ENCODE measurements at places on chromosomes 2 and 18.

GRCh38 chr2:176115883-176116813 is at the start of gene HOXD10:
HOXD10 (plus strand) TSS chr2:176116778; CDS start chr2:176116834, 56 bp downstream.
- DNase-seq, result no peak

DNA sequence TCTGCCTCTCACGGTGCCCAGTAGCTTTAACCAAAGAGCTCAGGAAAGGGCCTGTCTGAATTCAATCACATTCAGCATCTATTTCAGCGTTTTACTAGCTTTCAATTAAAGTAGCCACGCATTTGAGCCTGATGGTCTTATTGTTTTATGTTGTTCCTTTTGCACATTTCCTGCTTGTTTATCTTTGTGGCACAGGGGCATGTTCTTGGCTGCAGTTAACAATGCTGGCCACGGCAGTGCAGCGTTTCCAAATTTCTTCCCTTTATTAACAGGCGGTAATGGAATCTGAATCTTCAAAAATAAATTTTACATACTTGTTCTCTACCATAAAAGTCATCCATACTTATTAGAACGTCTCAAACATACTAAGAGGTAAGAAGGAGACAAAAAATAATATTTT is 46.2 kb downstream of the HPCAL1 start:
- DNase-seq, result no peak

- no peak for DNase-seq
Measured at GRCh38 chr2:152548111-152548875, 169.0 kb downstream of the PRPF40A start.

GRCh38 chr2:240604939-240605716 is 18.6 kb downstream of the CAPN10 start:
- no peak for DNase-seq

GRCh38 chr18:60099709-60100108 is 199.9 kb downstream of the PMAIP1 start:
- no peak for DNase-seq

DNA sequence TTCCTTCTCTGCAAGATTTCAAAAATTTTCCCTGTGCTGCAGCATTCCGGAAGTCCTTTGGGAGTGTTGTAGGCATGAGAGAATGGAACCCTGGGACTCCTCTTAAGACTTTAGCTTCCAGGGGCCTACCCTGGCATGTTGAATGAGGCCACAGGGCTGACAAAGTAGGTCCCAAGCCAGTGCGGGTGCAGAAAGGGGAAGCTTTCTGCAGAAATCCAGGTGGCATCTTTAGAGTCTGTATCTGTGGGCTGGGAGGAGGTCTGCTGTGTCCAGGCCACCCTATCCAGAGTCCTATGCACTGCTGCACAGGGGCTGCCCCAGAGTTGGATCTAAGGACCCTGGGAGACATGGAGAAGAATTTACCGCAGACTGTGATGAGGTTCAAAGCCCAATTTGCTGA is 1.9 kb upstream of the SIX2 start:
- DNase-seq, result no peak

- DNase-seq, result no peak
Measured at GRCh38 chr2:95031726-95032116, 6.2 kb downstream of the MAL start.

DNA sequence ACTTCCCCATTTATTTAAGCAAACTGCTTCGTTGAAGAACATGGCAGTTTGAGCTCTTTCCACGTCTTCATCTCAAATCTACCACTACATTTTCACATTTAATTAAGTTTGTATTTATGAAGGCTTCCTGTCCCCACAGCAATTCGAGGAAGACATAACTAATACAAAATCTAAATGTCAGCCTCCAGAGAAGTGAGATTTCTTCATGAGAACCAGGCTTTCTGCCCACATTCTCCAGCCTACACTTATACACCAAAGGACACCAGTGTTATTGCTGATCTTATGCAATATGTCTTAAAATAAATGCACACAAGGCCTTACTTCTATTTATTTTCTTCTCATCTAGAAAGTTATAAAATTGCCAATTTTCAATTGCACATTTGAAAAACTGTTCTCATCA is 1209.3 kb upstream of the FAM98A start:
- no peak for DNase-seq

GRCh38 chr2:143070704-143071103 is 58.5 kb upstream of the ARHGAP15 start:
- no peak for DNase-seq

- no peak for DNase-seq
Measured at GRCh38 chr2:134943540-134943939, 24.9 kb downstream of the CCNT2 start.

DNA sequence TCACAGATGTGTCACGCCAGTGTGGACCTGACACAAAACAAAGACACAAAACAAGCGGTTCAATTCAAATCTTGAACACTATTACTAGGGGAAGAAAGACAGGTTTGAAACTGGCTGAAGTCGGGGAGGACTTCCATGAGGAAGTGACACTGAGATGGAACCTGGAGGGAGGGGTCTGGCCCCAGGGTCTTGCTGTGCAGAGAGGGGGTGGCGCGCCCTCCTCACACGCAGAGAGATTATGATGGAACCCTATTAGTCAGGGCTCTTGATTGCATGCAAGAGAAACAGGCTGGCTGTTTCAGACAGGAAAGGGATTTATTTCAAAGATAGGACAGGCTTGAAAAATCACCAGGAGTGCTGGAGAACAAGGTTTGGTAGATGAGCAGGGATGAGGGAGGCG is 363.6 kb upstream of the HS6ST1 start:
- no peak for DNase-seq

DNA sequence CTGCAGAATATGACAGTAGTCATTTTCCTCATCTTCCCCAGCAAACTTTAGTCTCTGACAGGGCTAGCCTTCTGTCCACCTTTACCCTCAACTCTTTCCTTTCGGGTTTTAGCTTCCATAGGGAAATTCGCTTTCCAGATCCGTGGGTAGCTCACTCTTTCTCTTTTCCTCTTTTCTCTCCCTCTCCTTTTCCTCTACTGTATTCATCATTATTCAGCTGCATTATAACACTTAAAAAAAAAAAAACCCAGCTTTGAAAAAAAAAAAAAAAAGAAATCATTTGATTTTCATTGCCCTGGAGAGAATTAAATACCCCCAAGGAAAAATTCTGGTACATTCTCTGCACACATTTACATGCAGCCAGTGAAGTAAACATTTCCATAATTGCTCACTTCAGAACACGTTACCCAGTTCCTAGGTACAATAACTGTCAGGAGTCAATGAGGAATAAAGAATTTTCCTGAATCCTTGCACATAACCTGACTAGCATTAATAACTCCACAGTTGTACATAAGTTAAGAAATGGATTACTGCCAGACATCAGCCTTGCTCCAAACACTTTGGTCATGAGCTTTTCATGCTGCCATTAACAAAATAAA is 63.5 kb downstream of the ZNF521 start:
- DNase-seq, result no peak

DNA sequence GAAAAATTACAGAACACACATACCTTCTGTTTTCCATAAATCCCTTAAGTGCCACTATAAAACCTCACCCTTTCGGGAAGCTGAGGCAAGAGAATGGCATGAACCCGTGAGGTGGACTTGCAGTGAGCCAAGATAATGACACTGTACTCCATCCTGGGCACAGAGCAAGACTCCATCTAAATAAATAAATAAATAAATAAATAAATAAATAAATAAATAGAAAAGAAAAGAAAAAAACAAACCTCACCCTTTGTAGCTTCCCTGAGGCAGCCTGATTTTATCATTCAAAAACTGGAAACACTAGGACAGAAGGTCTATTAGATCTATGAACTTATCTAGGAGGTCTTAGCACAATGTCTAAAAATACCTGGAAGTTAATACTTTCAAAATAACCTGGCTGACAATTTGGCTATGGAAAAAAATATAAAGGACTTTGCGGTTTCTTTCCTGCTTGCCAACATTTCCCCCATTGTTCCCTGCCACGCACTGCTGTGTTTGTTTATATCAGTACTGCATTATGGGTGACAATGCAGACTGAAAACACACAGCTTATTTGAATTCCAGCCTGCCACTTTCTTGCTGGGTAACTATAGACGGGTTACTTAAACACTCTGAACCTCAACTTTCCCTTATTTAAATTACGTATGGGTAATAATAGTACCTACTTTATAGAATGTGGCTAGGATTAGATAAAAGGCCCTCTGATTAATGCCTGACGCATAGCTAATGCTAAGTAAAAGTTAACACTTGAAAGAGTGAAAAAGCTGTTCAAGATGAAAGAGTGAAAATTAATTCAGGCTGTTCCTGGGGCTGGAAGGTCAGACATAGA is 313.0 kb downstream of the RDH14 start:
- DNase-seq, result no peak

- DNase-seq, result no peak
Measured at GRCh38 chr18:13145636-13146190, 72.8 kb upstream of the LDLRAD4 start.

DNA sequence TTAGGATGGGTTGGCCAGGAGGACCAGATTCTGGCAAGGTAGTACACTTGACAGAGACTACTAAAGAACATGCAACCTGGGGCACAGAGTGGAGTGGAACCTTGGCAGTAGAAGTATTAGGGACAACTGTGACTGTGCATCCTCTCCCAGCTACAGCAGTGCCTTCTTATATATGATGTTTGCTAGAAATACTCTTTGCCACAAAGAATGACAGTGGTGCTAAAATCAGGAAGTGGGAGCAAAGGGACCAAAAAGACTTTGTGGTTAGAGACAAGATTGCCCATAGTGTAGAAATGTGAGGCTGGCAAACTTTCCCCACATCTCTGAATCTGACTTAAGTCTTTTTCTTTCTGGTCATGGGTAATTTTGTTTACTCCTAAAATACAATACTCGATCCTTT is 9.4 kb upstream of the SLC38A11 start:
- no peak for DNase-seq

DNA sequence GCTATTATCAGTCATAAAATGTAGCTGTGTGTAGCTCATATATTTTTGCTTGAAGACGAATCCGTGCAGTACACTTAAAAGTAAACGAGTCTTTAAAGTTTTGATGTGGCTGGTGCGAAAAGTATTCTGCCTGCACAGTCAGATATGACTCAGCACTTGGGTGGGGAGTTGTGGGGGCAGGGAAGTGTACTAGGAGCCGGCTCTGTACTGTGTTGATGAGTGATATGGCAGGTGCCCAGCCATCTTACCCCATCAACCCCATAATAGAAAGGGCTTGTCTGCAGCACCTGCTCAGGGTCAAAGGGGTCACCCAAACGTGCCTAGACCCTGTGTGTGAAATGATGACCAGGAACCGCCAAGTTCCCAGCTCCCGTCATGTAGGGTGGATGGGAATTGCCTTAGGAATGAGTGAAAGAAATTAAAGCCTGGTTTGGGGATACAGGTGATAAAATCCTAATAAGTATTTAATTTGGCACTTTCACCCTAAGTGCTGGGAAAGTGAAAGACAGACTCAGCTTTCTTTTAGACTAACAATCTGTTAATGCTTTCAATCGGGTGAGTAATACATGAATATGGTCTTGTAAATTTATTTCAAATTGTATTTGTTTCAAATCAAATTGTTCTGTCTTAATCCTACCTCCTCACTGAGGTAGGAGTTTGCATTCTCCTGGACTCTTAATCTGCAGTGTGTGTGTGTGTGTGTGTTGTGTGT is 48.0 kb downstream of the BCL2L11 start:
- DNase-seq, result peak; percentile 55

DNA sequence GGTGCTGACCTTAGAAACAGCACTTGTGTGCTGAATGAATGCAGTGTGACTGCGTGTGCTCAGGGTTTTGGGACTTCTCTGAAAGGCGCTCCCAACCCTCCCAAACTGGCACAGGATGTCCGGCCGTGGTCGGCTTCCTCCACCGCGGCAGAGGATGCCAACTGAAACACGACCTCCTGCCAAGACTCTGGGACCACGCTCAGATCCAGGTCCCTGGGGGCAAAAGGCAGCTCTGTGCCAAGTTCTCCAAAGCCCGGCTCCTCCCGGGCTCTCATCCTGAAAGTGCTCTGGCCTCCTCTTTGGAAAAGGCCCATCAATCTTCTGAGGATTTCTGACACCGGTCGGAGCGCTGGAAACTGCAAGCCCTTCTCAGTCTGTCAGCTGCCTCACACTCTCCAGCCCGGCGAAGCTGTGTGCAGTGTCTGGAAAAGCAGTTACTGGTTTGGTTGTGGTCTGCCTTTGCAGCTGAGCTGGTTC is 32.3 kb upstream of the ZBTB7C start:
- DNase-seq, result peak; percentile 14

GRCh38 chr2:16568998-16569784 is 96.4 kb downstream of the CYRIA start:
- no peak for DNase-seq

DNA sequence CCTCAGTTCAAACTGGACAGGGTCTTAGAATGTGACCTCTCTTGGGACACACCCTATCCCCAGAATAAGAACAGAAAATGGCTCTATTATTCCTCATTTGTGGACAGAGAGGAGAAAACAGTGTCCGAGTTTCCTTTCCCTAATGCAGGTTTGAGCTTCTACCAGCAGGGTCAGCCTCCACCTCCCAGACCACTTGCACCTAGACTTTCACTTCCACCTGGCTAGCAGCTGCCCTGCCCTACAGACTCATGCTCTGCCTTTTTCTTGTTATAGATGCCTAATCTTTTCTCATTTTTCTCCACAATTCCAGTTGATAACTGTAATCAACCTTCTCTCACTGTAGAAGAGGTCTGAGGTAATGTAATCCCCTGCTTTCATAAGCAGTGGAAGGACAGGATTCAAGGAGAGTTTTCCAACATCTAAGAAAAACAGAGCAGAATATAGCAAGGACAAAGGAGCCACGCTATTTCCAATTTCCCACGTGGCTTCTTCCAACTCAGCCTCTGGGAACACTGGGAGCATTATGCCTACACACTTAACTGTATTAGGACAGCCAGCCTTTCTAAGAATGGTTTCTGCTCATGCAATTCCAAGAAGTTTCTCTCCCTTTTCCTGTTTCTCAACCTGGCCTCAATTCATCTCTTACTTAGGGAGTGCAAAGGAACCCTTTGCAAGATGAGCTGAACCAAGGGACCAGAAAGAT is 239.8 kb downstream of the BCL11A start:
- no peak for DNase-seq

- DNase-seq, result peak; percentile 35
Measured at GRCh38 chr2:160429248-160430000, 64.2 kb downstream of the RBMS1 start.

DNA sequence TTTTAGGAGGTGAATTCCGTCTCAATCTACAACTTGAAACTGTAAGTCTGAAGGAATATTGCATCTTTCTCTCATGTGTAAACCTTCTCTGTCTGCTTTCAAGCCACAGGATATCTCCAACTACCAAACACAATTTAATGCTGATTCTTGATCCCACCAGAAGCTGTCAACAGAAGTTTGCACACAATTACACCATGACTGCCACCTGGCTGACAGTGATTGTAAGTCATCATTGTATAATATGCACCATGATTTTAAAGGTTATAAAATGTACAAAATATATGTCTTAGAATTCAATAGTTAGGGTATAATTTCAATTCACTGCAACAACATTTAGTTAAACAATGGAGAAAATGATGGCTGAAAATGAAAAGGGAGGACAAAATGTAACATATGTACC is 18.4 kb downstream of the PREPL start:
- no peak for DNase-seq

DNA sequence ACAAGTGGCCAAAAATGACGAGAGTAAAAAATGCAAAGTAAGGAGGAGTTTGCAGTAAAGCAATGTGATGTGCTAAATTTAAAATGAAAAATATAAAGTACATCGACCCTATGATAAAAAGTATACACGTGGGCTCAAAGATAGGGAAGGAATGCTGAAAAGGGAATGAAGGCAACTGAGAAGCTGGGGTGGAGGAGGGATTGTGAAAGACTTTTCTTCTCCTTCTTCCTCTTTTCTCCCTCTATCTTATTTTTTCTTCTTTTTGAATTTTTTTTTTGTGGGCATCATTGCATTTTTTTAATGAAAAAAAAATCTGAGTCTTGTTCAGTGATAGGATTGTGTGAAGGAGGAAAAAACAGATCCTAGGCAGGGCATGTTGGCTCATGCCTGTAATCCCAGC is 57.6 kb upstream of the STK17B start:
- DNase-seq, result no peak

All from NCI-H510A treated with DMSO at 0.1 percent for 48 hours (cell line).